ENCODE measurements at places on chromosomes 3 and 15.

- no peak for DNase-seq
Measured at GRCh38 chr3:25018909-25019308, 409.2 kb upstream of the RARB start.

GRCh38 chr15:89672221-89673164, 6.7 kb downstream of the PLIN1 start:
- no peak for DNase-seq

DNA sequence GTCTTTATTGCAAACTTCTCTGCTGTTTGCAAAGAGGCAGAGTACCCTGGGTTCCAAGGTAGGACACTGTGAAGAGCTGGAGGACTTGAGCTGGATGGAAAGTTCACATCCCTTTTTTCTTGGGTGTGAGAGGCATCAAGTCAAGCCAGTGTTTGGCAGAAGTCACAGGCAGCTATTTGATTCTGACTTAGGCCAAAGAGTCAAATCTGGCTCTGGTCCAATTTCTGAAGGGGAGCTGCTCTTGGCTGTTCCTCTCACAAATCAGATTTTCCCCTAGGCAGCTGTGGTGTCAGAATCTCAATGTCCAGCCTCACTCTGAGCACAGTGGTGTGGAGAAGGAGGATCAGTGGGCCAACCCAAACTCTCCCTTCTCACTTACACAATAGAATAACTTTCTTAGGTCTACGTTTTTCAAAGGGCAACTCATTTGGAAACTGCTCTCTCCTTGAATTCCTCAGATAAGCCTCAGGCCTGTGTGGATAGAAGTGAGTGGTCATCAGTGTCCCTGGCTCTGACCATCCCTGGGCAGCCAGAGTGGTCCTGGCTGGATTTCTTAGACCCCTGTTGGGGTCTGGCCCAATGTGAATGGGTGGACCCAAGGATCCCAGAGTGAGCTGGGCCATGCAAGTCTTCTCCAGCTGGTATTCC, 18.2 kb upstream of the AMOTL2 start:
- DNase-seq = no peak

DNA sequence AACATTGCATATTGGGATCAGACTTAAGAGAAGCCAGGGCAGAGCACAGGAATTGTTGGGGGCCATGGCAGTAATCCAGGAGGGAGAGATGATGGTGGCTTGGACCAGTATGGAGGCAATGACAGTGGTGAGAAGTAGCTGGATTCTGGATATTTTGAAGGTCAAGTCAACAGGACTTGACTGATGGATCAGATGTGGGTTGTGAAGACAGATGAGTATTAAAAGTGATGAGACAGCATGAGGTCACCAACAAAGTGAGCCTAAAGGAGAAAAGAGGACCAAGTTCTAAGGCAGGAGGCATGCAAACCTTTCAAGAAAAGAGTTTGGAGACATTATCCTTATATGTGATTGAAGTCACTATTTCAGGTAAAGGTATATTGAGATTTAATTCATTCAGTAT, 56.6 kb upstream of the TIPARP start:
- DNase-seq = no peak

- DNase-seq = no peak
Measured at GRCh38 chr3:50239649-50240048, 3.6 kb downstream of the GNAI2 start.

GRCh38 chr3:53145713-53146080, 15.3 kb upstream of the PRKCD start:
- no peak for DNase-seq

GRCh38 chr3:120498556-120499346, 48.0 kb upstream of the FSTL1 start:
- peak; percentile 98 for DNase-seq

DNA sequence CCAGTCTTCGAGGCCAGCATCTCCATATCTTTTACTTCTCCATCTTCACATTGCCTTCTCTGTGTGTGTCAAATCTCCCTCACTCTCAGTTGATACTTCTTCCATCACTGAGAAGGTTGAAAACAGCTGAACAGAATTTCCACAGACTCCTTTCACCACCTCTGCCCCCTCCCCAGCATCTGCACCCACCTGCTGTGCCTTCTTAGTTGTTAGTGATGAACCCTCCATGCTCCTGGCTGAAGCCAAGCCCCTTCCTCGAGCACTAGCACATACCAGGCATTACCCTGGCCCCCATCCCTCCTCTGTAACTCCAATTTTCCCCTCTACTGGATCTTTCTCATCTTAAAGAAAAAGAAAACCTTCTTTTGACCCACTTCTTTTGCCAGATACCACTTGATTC, 27.8 kb upstream of the ESYT3 start:
- no peak for DNase-seq

DNA sequence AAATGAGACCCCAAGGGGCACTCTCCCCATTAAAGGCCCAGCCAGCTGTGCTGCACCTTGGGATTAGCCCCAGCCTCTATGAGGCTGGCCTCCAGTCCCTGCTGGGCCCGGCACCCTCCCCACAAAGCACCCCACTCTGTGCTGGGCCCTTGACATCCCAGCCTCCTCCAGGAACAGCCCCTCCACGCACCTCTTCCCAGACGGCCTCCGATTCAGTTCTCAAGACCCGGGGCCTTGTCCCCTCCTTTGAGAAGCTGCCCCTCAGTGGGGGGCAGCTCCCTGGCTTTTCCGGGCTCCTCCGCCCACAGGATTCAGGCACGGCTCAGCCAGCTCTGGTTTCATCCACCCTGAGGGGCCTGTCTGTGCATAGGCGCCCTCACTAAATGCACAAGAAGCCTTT, 144.1 kb downstream of the LRRK1 start:
- no peak for DNase-seq

- DNase-seq = no peak
Measured at GRCh38 chr15:38557921-38558320, 6.7 kb downstream of the RASGRP1 start.

DNA sequence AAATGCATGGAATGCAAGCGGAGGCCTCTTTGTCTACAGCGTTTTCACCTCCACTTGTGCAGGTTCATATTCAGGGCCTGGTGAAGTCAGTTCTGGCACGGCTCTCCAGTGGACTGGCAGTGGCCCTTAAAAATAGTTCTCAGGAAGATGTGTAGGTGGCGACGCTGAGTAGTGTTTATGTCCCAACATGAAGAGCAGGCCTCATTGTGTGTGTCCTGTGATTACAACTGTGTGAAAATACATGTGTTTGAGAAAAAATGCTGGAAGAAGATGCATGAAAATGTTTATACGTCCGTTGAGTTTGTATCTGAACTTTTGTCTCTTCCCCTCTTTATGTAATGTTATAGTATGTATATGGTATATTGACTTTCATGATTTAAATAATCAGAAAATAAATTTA, 7.2 kb downstream of the LIPC start:
- DNase-seq = no peak

DNA sequence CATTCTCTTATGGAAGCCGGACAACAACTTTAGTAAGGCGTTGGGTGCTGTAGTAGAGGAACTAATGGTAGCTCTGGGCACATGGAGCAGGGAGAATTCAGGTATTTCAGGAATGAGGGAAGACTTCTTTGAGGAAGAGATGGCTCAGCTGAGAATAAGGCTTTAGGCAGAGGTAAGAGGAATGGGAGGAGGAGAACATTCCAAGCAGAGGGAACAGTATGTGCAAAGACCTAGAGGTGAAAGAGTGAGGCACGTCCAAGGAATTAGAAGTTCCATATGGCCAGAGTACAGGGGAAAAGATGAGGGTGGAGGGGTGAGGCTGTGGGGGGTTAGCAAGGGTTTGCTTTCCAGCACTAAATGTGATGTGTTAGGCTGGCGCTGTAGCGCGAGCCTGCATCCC, 1.6 kb upstream of the SV2B start:
- DNase-seq = no peak

DNA sequence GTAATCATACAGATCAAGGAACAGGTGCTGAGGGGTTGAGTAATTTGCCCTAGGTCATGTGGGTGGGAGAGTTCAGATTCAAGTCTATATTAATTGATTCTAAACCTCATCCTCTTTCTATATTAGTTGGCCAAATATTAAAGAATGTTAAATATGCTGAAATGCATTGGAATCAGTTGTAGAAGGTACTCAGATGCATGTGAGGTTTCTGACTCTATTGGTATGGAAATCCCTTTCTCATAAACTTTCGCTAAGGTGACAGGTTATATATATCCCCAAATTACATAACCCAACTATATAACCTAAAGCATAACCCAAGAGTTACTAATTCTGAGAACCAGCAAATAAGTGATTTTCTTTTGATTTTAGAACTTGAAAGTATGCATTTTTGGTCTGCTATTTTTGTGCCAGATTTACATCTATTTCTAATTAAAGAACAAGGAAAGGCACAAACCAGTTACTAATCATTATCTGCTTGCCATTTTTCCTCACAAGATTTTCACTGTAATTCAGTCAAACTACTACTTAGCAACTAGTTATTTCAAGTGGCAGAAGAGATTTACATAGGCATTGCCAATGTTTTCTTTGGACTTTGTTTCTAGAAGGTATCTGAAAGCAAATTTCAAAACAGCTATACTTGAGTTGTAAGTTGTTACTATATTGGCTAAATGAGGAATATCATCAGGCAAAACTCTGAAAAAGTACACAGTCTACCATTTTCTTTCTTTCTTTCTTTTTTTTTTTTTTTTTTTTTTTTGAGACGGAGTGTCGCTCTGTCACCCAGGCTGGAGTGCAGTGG, 201.3 kb downstream of the RBMS3 start:
- DNase-seq = no peak

DNA sequence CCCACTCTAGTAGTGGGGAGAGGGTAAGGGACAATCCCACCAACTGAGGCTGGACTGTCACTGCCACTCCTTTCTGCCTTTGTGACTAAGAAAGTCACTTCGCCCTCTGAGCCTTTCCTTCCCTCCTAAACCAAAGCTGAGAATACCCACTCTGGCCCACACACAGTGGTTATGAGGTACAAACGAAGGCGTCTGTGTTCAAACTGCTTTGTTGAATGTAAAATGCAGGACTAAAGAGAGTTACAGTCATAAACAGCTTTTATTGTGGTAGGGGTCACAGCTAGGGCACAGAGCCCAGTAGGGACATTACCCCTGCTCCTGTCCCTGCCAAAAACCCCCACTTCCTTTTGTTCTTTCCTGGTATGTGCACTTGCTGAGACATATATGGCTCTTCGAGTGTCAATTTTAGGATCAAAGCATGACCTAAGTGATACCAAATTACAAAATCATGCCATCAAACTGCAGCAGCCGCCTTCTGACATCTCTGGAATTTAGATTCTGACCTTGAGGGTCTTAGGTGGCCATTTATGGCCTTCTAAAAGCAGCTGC, 45.1 kb downstream of the CTDSPL start:
- DNase-seq = no peak

DNA sequence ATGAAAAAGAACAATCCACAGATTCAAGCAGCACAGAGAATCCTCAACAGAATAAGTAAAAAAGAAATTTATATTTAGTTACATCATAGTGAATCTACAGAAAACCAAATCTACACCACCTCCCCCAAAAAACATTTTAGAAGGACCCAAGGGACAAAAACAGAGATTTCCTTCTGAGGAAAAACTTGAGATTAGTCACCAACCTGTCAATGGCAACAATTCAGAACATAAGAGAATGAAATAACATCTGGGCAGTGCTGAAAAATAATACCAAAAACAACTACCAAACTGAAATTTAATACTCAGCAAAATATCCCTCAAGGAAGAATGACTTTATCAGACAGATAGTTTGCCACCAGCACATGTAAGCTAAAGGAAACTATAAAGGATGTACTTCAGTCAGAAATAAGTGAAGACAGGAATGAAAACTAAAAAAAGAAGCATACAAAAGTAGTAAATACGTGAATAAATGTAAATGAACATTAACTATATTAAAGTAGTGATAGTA, 260.7 kb downstream of the ULK4 start:
- no peak for DNase-seq

- no peak for DNase-seq
Measured at GRCh38 chr15:28921336-28921735, 35.6 kb downstream of the APBA2 start.

DNA sequence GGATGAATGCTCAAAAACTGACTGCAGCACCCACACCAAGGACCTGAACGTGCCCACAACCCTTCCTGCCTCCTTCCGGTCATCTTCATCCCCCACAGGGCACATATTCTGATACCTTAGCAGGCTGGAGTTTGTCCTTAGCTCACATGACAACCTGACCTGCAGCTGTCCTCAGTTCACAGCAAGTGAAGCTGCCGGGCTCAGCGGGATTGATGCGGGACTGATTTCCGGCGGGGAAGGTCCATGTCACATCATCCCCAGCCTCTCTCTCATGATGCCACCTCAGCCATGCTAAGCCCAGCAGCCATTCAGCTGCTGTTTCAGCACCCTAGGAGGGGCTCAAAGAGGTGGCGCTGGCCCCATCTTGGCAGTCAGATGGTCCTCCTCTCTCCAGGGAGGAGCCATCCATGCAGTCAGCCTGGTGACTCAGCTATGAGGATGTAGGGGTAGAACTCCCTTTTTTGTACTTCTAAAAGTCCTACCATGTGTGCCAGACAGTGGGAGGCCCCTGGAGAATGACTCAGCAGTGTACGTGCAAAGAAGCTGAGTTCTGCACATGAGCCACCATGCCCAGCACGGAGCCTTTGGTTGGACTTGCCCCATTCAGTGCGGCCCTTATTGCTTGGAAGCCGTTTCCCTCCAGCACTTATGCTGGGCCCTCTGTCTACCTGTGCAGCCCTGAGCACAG, 9.5 kb downstream of the CA12 start:
- DNase-seq = peak; percentile 95

DNA sequence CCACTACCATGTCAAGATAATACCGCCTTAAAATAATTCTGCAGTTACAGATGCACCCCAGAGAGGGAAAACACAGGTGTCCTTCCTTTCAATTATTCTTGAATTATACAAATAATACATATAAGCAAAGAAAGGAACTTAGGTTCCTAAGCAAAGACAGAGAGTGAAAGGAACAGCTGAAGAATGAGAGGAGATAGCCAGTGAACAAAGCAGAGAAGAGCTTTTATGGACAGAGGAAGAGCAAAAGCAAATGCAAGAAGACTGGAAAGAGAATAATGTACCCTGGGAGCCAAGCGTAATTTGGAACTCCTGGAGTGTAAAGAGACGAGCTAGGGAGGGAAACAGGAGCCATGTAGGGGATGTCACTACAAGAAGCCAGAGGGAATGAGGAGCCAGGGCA, 21.7 kb downstream of the GPR176 start:
- DNase-seq = no peak

DNA sequence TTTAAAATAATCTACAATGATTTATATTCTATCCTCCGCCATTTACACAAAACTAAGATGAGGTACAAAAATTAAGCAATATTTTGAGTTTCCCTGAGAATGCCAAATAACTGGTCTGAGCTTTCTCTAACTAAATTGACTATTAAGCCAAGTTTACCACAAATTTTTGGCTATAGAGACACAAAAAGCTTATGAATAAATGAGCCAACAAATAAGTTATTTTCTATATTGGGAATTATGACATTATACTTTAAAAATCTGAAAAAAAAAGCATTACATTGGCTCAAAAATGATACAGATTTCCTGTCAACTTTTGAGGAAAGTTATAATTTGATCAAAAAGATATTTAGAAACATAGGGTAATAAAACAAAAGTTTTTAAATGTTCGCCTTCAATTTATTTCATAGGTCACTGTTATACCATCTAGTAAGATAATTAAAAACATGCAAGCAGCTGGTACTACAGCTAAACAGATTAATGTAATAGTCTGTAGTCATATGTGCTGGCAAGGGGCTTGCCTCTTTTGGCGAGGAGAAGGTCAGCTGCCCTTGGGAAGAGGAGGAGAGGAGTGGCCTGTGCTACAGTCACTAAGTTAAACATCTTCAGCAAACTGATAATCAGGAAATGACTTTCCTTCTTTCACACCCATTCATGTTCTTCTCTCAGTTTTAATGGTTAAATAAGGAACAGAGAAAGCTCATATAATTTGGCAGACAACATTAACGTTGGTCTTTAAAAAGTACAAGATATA, 318.5 kb downstream of the TBC1D5 start:
- DNase-seq = no peak

GRCh38 chr3:189630767-189631372, 319 bp upstream of the TP63 start:
- no peak for DNase-seq
